ENCODE measurements at places on chromosomes 7 and 10.

DNA sequence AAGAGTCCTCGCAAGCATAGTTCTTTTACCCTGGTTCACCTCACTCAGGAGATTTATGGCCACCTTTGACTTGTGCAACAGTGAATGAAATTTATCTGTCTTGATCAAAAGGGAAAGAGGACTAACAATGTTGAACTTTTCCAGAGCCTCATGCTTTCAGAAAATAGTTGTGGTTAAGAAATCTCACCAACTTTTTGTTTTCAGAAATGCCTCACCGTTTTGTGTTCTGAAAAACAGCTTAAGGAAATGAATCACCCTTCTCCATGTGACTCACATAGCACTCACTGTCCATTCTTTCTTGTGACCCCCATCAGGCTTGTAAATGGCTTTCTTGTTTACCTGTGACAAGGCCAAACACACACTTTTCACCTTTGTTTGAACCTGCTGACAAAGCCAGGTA, 148.6 kb upstream of the FAM3C start:
- DNase-seq = no peak

GRCh38 chr7:155831807-155832524, 19.7 kb upstream of the SHH start:
- no peak for DNase-seq

- no peak for DNase-seq
These were observed 16.5 kb downstream of the DENND10 start for GRCh38 chr10:119120413-119120867.

DNA sequence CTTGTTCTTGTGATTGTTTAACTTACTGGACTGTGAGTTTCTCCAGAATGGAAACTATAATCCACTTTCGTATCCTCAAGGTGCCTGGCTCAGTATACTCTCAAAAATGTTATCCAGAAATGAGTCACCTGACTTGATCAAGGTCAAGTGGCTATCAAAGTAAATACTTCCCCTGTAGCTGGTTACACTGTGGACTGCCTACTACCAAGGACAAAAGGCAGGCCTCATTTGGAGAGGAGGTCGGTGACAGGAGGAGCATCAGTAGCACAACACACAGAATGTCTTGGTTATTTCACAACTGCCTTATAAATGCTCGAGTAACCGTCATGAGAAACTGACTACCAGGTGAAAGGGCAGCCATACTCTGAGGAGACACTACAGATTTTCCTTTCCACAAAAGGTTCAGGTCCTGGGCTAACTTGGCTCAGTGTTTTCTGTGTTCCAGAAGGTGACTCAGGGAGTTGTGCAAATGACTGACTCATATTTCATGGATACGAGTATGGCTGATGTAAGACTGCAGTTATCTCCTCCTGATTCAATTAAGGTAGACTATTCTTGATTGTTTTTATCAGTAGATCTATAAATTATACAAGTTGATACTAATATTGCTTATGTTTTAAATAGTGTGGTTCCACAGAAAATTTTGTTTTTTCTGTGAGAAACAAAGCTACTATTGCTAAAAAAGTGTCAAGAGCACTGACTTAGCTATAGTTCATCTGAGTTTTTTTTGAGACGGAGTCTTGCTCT, 4.2 kb upstream of the CCNY start:
- DNase-seq = no peak

All from activated CD8-positive, alpha-beta memory T cell treated with anti-CD3 and anti-CD28 coated beads for 1 hour (primary cell).